ENCODE measurements at places on chromosomes 13 and 19.

DNA sequence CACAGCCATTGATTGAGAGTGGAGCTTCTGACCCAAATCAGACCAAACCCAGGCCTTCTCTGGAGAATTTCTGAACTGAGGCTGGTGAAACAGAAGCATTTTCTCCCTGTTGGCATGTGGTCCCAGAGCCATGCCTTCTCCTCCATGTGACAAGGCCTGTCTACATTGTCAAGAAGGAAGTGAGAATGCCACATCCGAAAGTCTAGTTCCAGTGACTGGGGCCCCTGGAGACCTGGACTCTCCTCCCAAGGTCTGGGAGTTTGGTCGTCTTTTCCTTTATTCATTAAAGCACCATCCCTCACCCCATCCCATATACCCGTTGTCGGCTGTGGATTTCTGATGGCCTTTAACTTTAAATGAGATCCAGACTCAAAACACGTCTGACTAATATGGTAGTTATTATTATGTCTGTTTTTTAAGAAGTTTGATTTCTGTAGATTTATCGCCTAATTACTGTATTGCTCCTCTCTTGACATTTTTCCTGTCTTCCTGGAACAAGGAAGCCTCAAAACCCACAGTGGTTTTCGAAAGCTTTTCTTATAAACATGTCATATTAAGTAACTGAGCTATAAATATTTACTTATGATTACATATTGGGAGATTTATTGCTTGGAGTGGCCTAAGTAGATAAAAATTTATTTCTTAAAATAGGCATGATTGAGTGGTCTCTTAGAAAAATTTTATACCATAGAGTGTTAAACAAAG, 128.3 kb upstream of the FRY start:
- DNase-seq: no peak

DNA sequence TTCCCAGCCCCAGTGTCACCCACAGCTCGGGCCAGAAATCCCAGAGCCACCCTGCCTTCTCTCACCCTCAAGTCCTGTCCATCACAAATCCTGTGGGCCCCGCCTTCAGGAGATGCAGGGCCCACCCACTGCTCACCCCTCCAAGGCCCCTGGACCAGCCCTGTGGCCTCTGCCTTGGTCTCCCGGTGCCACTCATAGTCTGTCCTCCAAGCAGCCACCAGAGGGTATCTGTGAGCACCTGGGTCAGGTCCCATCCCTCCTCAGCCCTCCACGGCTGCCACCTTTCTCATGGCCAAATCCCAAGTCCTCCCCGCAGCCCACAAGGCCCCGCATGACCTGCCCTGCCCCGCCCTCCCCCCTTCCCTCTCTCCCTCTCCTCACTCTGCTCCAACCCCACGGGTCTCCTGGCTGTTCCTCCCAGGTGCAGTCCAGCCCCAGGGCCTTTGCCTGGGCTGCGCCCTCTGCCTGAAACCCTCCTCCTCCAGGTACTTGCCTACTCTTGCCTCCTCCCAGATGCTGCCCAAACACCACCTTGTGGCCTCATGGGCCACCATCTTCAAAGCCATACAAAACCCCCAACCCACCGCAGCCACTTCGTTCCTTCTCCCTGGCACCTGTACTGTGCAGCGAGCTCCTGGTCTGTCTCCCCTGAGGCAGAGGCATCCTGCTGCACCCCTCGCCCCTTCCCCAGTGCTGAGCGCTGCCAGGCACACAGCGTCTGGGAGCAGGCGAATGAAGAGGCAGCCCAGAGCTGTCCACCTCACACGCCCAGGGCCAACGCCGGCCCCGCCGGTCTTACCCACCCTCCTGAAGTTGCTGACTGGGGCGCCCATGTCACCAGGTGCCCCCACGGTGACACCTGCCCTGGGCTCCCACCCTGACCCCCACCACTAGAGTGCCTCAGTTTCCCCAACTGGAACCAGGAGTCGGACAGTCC, 13.2 kb upstream of the UQCR11 start:
- DNase-seq: no peak

GRCh38 chr13:50779443-50780200, 63.9 kb downstream of the DLEU7 start:
- no peak for DNase-seq

DNA sequence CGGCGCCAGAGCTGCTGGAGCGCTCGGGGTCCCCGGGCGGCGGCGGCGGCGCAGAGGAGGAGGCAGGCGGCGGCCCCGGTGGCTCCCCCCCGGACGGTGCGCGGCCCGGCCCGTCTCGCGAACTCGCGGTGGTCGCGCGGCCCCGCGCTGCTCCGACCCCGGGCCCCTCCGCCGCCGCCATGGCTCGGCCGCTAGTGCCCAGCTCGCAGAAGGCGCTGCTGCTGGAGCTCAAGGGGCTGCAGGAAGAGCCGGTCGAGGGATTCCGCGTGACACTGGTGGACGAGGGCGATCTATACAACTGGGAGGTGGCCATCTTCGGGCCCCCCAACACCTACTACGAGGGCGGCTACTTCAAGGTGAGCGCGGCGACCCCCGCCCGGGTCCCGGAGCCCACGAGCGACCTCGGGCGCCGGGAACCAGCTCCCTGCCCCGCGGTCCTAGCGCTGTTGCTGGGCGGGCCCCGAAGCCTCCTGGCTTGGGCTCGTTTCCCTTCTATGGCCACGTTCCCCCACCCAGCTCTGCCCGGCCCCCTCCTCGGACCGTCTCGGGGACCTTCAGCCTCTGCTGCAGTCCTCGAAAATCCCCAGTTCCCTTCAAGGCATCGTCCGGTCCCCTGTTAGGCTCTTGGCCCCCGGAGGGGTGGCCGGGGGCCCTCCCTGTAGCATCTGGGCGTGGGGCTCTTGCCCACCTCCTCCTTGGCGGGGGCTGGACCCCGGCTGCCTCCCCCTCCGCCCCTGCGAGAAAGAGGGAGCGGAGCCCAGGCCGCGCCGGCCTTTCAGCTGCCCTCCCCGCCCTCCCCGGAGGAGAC, at the start of gene CDC34:
Gene CDC34, plus strand, starts transcription at position 8 of the 808 bp plus-strand sequence. Its CDS starts 172 bp downstream, at position 180.
- DNase-seq: no peak

DNA sequence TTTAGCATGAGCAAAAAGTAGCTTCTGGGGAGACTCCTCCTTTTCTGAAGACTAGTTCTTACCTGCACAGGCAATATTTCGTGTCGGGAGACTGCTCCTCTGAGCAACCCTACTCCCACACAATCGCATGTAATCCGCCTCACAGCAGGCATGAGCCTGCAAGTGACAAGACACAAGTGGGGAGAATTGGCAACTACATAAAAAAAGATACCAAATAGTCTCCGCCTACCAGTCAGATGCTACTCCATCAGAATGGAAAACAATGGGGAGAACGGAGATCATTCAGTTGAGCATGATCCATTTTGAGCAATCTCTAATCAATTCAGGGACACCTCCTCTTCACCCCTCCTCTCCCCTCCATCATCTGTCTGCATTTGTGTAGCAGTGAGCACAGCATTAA, 321.0 kb downstream of the COG6 start:
- DNase-seq: no peak

DNA sequence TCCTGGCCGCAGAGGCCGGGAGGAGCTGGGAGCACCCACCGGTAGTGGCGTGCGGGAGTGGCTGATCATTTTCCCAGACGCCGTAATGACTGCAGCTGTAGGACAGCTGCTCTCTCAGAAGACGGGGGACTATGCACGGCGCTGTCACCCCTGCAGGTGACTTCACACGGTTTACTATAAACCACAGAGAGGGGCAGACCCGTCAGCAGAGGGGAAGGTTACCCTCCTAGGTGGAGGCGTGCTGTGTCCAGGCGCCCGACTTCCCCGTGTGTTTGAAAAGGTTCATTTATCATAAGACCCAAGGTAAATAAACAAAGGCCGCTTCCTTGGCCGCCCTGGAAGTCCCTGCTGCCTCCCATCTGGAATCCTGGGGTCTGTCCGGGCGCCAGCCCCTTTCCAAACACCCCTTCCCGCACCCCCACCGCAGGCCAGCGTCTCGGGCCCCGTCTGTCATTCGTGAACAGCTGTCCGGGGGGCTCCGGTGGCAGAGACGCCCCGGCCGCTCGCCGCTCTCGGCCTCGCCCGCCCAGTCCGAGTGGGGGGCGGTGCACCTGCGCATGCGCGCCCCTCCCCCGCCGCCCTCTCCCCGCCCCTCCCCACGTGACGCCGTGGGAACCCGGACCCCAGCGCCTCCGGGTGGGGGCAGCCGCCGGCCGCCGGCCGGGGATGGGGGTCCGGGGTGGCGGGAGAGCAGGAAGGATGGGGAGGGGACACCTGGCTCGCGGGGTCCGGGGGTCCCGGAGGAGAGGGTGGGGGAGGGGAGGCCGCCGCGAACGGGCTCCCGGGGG, 915 bp downstream of the SHC2 start:
- DNase-seq: no peak

DNA sequence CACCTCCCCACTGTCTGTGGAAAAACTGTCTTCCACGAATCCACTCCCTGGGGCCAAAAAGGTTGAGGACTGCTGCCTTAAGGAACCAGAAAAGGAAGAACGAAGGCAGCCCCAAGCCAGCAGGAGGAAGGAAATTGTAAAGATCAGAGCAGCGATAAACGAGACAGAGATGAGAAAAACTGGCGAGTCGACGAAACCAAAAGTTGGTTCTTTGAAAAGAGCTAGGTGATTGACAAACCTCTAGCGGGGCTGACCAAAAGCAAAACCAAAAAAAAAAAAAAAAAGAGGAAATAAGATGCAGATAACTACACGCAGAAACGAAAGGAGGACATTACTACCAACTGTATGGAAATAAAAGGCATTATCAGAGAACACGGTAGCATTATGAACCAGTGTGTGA, 76.9 kb downstream of the GADD45B start:
- no peak for DNase-seq

GRCh38 chr19:916645-917322, 349 bp upstream of the KISS1R start:
- no peak for DNase-seq

DNA sequence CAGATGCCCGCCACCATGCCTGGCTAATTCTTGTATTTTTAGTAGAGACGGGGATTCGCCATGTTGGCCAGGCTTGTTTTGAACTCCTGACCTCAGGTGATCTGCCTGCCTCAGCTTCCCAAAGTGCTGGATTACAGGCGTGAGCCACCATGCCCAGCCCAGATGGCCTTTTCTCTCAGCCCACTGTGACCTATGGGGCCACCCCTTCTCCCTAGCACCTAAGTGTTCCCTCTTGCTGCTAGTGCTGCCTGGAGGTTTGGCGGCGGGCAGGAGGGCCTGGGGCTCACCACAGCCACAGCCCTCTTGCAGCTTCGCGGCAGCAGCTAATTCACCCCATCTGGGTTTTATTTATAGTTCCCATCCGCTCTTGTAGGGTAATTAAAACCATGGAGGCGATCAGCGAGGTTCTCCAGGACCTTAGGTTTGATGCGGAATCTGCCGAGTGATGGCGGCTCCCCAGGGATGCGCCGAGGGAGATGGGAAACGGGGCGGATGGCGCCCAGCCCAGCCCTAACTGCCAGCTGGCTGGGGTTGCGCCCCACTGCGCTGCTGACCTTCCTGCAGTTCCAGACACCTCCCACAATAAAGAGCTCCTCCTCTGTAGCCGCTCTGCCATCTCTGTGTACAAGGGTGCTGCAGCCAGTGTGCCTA, 3.3 kb downstream of the REX1BD start:
- DNase-seq: no peak

DNA sequence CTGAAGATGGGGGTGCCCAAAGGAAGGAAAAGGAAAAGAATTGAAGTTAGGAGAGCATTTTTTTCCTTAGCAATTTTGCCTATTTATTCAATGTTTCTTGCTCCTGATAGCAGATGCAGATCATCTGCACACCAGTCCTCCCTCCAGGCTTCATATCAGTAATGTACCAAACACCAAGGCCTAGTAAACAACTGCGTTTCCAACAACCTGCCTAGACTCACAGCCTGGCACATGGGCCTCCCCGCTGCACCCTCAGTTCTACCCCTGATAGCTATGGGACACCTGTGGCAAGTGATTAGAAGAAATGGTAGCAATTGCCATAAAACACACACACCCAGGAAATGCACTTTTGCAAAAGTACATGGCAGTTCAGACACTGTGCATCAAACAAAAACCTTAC, 30.4 kb upstream of the HMGB1 start:
- no peak for DNase-seq

DNA sequence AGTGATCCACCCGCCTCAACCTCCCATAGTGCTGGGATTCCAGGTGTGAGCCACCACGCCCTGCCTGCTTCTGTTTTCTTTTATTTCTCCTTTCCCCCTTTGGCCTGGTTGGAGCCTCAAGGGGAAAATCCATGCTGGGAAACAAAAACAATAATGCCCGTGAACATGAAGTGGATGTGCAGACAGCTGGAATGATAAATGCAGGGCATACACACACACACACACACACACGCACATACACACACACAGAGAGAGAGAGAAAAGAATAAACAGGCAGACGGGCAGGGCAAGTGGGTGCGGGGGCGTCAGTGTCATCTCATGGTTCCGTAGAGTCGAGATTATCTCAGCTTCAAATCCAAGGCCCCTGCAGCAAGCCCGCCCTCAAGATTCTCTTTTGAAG, 4.4 kb upstream of the PLEKHF1 start:
- DNase-seq: no peak

DNA sequence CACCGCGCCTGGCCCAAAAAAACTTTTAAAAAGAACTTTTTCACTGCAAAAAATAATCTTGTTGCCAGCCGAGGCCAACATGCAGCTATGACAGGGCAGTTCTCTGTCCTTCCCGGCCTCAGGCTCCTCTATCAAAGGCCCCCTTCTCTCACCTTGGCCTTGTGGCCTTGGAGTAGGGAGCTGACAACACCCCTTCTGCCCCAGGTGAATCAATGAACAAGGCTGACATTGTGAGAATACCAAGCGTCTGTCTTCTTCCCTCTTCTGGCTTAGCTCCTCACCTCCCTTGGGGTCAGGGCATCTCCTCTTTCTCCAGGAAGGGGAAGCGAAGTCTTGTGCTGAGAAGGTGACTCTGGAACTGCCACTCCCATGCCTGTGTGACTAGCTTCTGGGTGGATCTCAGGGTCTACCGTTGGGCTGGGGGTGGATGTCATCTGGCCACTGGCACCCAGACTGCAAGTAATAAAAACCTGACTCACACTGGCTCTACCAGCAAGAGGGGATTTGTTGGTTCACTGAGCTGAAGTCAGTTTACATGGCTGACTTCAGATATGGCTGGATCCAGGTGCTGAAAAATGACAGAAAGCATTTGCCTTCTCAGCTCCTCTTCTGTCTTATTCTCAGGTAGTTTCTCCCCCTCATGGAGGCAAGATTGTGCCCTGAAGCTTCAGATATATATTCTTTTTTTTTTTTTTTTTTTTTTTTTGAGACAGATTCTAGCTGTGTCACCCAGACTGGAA, 6.3 kb downstream of the C19orf38 start:
- no peak for DNase-seq

GRCh38 chr19:3821857-3822364, 35.7 kb upstream of the MATK start:
- DNase-seq: peak; percentile 94
